ENCODE measurements at places on chromosomes 12 and 14. TPM values are rescaled to one million over a fixed set of nuclear protein-coding genes. Genes with fewer than 3 reads are reported as not detected.

- no peak for DNase-seq
- no peak overlapping the region for H3K4me3 ChIP-seq
- H3K27ac ChIP-seq = no peak overlapping the region
- no peaks in the 10 kb centered on the region for H3K27me3 ChIP-seq
- no peaks in the 10 kb centered on the region for H3K36me3 ChIP-seq
Measured at GRCh38 chr14:89455412-89455811, 38.4 kb upstream of the FOXN3 start.

GRCh38 chr12:32030151-32030550 lies 70.9 kb downstream of the RESF1 start:
- no peaks in the 10 kb centered on the region for H3K27me3 ChIP-seq
- H3K36me3 ChIP-seq = no peaks in the 10 kb centered on the region
- peaks cover 6% of the 10 kb centered on the region for H3K4me1 ChIP-seq
- no peak for DNase-seq
- no peak overlapping the region for H3K27ac ChIP-seq
- no peak overlapping the region for H3K4me3 ChIP-seq

DNA sequence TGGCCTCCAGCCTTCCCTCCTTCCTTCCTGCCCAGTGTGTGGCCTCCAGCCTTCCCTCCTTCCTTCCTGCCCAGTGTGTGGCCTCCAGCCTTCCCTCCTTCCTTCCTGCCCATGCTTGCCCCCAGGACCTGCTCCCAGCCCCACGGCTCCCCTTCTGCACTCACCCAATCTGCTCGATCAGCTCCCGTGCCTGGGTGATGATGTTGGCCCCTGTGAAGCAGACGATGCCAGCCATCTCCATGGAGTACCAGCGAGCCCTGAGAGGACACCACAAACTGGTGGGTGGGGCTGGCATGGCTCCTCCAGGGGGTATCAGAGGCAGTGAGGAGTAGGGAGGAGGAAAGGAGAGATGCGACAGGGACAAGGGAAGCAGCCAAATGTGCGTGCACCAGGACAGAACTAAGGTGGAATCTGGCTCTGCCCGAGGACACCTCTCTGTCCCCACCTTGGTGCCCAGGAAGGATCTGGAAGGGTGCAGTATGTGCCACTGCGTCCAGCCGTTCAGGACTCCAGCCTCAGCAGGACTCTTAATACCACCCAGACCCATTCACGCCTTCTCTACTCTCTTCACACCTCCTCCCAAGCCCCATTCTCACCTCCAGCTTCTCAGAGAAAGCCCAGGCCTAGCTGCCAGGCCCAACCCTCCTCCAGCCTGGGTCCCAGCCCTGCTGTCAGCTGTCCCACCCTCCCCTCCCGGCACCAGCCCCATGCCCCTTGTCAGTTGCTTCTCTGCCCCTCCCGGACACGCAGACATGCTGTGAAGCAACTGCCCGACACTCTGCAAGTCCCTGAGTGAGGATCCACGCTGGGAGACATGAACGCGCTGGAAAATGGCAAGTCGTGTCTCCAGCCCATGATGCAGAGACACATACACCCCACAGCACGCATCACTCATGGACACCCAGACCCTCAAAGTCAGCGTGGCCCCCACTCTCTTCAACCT lies 22.7 kb downstream of the POLE start:
- no peak overlapping the region for H3K27ac ChIP-seq
- no peaks in the 10 kb centered on the region for H3K27me3 ChIP-seq
- H3K4me1 ChIP-seq = no peaks in the 10 kb centered on the region
- H3K4me3 ChIP-seq = no peak overlapping the region
- DNase-seq = no peak

DNA sequence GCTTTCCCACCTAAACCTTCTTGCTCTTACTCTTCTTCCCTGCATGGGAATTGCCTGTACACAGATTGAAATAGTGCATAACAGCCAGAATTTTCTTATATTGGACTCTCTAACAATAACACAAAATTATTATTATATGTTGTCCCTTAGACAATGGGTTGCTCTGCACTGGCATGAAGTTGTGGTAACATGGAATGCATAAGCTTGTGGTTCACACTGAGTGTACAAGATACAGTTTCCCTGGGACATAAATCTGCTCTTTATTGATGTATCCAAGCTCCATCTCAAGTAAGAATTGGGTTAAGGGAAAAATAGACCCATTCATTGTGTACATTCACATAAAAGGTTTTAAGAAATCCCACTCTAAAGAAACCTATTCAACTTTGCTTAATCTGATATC lies 114.4 kb upstream of the NTF3 start:
- no peak for DNase-seq
- no peak overlapping the region for H3K27ac ChIP-seq
- no peaks in the 10 kb centered on the region for H3K36me3 ChIP-seq
- H3K4me3 ChIP-seq = no peak overlapping the region
- no peaks in the 10 kb centered on the region for H3K4me1 ChIP-seq

DNA sequence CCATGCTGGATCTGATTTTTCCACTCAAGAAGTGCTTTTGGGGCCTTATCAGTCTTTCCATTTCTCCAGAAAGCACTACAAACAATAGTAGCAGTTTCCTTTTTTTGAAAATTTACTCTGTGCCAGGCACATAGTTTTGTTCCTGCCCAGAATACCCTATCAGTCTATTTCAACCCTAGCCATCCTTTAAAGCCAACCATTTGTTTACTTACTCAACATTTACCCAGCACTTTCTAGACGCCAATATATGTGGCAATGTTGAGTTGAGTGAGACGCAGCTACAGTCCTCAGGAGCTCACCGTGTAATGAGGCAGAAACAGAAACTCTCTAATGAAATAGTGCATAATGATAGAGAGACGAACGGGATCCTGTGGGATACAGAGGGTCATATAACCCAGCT lies 32.9 kb upstream of the CHST11 start:
- peaks cover 17% of the 10 kb centered on the region for H3K4me1 ChIP-seq
- DNase-seq = peak; percentile 38
- H3K36me3 ChIP-seq = no peaks in the 10 kb centered on the region
- no peak overlapping the region for H3K4me3 ChIP-seq
- no peak overlapping the region for H3K27ac ChIP-seq
- H3K27me3 ChIP-seq = no peaks in the 10 kb centered on the region

- peaks cover 52% of the 10 kb centered on the region for H3K27me3 ChIP-seq
- no peak overlapping the region for H3K27ac ChIP-seq
- H3K4me3 ChIP-seq = no peak overlapping the region
- peaks cover 71% of the 10 kb centered on the region for H3K4me1 ChIP-seq
- DNase-seq = no peak
Measured at GRCh38 chr14:36659010-36659821, 2.4 kb upstream of the PAX9 start.

DNA sequence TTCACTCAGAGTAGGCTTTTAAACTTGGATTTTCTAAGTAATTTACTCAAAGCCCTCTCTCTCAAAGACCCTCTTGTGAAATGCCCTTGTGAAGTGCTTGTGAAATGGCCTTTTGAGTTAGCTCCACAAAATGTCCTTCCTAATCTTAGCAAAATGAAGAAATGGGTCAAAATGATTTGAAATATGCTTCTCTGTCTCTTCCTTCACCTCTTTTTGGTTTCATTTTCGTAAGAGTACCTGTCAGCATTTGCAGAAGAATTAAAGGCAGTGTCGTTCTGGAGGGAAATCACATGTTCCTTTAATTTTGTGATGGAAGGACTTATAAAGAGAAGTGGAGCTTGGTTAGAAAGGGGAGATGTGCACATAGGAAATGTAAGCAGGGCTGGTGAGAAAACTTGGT lies 93.7 kb downstream of the HMGA2 start:
- H3K27me3 ChIP-seq = no peaks in the 10 kb centered on the region
- no peaks in the 10 kb centered on the region for H3K4me1 ChIP-seq
- no peak overlapping the region for H3K4me3 ChIP-seq
- no peak overlapping the region for H3K27ac ChIP-seq

GRCh38 chr12:22190969-22191368 lies 143.5 kb downstream of the ST8SIA1 start:
- H3K27me3 ChIP-seq = no peaks in the 10 kb centered on the region
- no peak overlapping the region for H3K27ac ChIP-seq
- no peak overlapping the region for H3K4me3 ChIP-seq
- no peak for DNase-seq
- no peaks in the 10 kb centered on the region for H3K4me1 ChIP-seq

GRCh38 chr12:21651821-21652220 lies 5.8 kb downstream of the LDHB start:
- peaks cover 32% of the 10 kb centered on the region for H3K36me3 ChIP-seq
- H3K4me1 ChIP-seq = peaks cover 18% of the 10 kb centered on the region
- DNase-seq = no peak
- no peak overlapping the region for H3K4me3 ChIP-seq

- no peaks in the 10 kb centered on the region for H3K27me3 ChIP-seq
Measured at GRCh38 chr12:131112021-131112420, 158.3 kb downstream of the ADGRD1 start.

DNA sequence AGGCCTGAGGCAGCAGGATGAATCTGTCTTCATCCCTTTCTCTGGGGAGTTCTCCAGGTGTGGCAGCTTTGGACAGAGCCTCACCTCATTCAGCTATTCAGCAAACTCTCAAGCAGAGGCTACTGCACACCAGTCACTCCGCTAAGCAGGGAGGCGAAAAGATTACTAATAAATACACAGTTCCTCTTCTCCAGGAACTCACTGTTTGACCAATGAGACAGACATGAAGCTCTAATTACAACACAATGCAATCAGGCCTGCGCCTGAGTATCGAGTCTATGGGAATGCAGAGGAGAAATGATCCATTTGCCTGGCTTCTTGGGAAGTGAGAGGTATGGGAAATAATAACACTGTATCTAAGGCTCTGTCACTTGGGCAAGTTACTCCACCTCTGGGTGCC lies 178.1 kb downstream of the CRADD start:
- H3K4me1 ChIP-seq = peaks cover 2% of the 10 kb centered on the region
- no peak overlapping the region for H3K4me3 ChIP-seq
- H3K36me3 ChIP-seq = no peaks in the 10 kb centered on the region
- no peaks in the 10 kb centered on the region for H3K27me3 ChIP-seq
- no peak for DNase-seq
- no peak overlapping the region for H3K27ac ChIP-seq

DNA sequence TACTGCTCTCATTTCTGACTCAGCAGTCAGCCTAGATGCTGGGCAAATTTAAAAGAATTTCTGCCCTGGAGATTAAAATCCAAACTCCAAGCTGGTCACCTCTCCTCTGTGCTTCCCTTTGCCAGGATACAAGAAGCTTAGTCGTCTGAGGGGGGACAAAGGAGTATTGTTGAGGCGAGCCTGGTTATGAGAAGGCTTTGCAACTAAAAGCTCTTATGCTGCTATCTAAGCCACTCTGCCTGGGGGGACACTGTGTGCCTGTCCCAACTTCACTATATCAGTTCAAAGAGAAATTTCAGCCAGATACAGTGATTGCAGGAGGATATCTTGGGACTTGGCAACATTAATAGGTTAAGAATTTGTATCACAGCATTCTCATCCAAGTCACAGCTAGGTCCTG lies 10.8 kb upstream of the PLEKHH1 start:
- no peaks in the 10 kb centered on the region for H3K36me3 ChIP-seq
- DNase-seq = no peak
- H3K4me1 ChIP-seq = no peaks in the 10 kb centered on the region

DNA sequence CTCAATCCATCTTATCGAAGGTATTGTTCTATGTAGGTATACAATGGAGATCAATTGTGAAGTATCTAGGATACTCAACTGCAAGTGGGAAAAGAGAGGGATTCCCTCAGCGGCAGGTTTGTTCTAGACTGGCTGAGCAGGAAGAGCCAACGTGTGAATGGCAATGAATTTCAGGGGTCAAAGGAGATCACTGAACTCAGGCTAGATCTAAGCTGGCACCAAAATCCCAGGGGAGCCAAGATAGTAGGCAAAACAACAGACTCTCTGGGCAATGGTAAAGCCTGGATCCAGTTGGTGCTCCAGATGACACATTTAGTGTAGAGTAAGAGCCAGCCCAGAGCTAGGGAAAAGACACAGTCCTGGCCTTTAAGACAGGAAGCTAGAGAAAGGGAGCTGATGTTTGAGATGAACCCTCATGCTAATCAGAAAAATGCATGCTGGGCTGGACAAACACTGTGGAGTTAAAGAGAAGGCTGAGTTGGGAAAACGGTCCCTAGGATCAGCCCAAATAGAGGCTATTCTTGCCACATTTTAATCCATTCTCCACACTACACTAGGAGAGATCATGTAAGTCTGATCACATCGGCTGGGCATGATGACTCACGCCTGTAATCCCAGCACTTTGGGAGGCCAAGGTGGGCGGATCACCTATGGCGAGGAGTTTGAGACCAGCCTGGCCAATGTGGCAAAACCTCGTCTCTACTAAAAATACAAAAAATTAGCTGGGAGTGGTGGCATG lies 45.6 kb downstream of the EFCAB11 start:
- DNase-seq = no peak
- H3K27ac ChIP-seq = no peak overlapping the region
- H3K4me3 ChIP-seq = no peak overlapping the region
- H3K36me3 ChIP-seq = no peaks in the 10 kb centered on the region
- no peaks in the 10 kb centered on the region for H3K27me3 ChIP-seq

- H3K4me1 ChIP-seq = no peaks in the 10 kb centered on the region
- no peaks in the 10 kb centered on the region for H3K36me3 ChIP-seq
- DNase-seq = no peak
- H3K4me3 ChIP-seq = no peak overlapping the region
- H3K27ac ChIP-seq = no peak overlapping the region
Measured at GRCh38 chr12:102496591-102496990, 16.2 kb upstream of the IGF1 start.

- no peaks in the 10 kb centered on the region for H3K36me3 ChIP-seq
- H3K27ac ChIP-seq = peak overlapping the region; percentile 62
- no peak overlapping the region for H3K4me3 ChIP-seq
- H3K27me3 ChIP-seq = no peaks in the 10 kb centered on the region
Measured at GRCh38 chr12:120267736-120268135, 2.2 kb upstream of the PXN start.

DNA sequence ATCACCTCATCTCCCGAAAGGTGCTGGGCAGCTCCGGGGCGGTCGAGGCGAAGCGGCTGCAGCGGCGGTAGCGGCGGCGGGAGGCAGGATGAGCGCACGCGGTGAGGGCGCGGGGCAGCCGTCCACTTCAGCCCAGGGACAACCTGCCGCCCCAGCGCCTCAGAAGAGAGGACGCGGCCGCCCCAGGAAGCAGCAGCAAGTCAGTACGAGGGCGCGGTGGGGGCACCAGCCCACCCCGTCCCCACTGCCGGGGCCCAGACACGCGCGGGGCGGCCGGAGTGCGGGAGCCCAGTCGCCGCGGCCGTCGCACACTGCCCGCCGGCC lies 862 bp downstream of the HMGA2 start:
- H3K27me3 ChIP-seq = no peaks in the 10 kb centered on the region
- no peak for DNase-seq
- H3K4me3 ChIP-seq = peak overlapping the region; percentile 55
- peaks cover 29% of the 10 kb centered on the region for H3K4me1 ChIP-seq
- no peak overlapping the region for H3K27ac ChIP-seq
- H3K36me3 ChIP-seq = no peaks in the 10 kb centered on the region

- no peaks in the 10 kb centered on the region for H3K4me1 ChIP-seq
- no peak for DNase-seq
- no peaks in the 10 kb centered on the region for H3K27me3 ChIP-seq
- H3K27ac ChIP-seq = no peak overlapping the region
Measured at GRCh38 chr12:104414581-104415341, 42.0 kb upstream of the CHST11 start.

- no peak overlapping the region for H3K27ac ChIP-seq
- no peak overlapping the region for H3K4me3 ChIP-seq
- DNase-seq = no peak
- no peaks in the 10 kb centered on the region for H3K36me3 ChIP-seq
Measured at GRCh38 chr12:132967736-132968135, 11.6 kb upstream of the ZNF605 start.

- H3K4me3 ChIP-seq = no peak overlapping the region
- H3K4me1 ChIP-seq = peaks cover 6% of the 10 kb centered on the region
- DNase-seq = no peak
- no peaks in the 10 kb centered on the region for H3K36me3 ChIP-seq
Measured at GRCh38 chr14:81416194-81416952, 16.2 kb upstream of the STON2 start.

CYP27B1 gene
- total RNA-seq = 3.3 TPM

APOF gene
- not detected for total RNA-seq

RBP5 gene
- not detected for total RNA-seq

KRT72 gene
- not detected for total RNA-seq

PKP2 gene
- total RNA-seq = 14.8 TPM

CDKL1 gene
- 25.4 TPM for total RNA-seq

TTC6 gene
- total RNA-seq = 7.3 TPM
